Activated naive CD4-positive, alpha-beta T cell treated with anti-CD3 and anti-CD28 coated beads for 36 hours (primary cell): ENCODE measurements at places on chromosomes 3 and 15. TPM values are rescaled to one million over a fixed set of nuclear protein-coding genes. Genes with fewer than 3 reads are reported as not detected.

DNA sequence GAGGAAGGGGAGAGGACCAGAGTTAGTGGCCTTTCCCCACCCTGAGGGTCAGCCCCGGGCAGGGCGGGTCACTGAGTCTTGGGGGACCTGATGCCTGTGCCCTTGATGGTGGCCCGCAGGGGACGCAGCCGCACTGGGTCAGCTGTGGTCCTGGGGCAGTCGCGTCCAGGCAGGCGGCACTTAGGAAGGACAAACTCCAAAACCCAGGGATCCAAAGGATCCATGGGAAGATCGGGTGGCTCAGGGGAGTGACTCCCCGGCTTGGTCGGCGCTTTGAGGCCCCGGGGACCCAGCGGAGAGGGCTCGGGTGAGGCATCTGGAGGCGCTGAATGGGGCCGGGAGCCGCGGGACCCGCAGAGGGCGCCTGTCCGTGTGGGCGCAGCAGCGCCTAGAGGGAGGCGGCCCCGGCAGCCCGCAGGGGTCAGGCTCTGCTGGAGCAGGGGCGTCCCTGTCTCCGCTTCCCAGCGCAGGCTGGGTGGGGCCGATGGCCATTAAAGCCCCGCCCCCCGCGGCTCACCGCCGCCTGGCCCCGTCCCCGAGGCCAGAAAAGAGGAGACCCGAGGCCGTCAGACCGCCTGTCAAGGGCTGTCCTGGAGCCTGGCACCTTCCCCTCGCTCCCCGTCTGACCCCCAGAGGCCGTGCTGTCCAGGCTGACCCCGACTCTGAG lies 17.5 kb downstream of the CIDEC start:
- peaks cover 2% of the 10 kb centered on the region for H3K4me1 ChIP-seq
- H3K27ac ChIP-seq: no peak overlapping the region
- H3K36me3 ChIP-seq: no peaks in the 10 kb centered on the region
- no peak overlapping the region for H3K4me3 ChIP-seq
- peak; percentile 24 for DNase-seq

DISP2 gene
- total RNA-seq: 0.02 TPM

- no peaks in the 10 kb centered on the region for H3K36me3 ChIP-seq
- no peak for DNase-seq
- no peak overlapping the region for H3K4me3 ChIP-seq
- no peak overlapping the region for H3K27ac ChIP-seq
Measured at GRCh38 chr3:14796403-14797077, 22.2 kb upstream of the FGD5 start.

DNA sequence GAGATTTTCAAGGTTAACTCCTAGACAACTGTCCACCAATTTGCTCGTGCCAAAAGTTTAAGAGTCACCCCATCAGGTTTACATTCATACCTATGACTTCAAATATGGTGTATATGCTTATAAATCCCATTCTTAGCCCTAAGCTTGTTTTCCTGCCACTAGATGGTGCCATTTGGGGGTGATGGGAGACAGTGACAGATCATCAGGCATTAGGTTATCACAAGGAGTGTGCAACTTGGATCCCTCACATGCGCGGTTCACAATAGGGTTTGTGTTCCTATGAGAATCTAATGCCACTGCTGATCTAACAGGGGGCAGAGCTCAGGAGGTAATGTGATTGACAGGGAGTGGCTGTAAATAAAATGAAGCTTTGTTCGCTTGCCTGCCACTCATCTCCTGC lies 182.7 kb downstream of the CNTN6 start:
- no peak overlapping the region for H3K27ac ChIP-seq
- H3K36me3 ChIP-seq: no peaks in the 10 kb centered on the region
- no peak overlapping the region for H3K4me3 ChIP-seq
- DNase-seq: peak; percentile 6

GOLGA8S gene
- 0.05 TPM for total RNA-seq

CPNE9 gene
- not detected for total RNA-seq

DNA sequence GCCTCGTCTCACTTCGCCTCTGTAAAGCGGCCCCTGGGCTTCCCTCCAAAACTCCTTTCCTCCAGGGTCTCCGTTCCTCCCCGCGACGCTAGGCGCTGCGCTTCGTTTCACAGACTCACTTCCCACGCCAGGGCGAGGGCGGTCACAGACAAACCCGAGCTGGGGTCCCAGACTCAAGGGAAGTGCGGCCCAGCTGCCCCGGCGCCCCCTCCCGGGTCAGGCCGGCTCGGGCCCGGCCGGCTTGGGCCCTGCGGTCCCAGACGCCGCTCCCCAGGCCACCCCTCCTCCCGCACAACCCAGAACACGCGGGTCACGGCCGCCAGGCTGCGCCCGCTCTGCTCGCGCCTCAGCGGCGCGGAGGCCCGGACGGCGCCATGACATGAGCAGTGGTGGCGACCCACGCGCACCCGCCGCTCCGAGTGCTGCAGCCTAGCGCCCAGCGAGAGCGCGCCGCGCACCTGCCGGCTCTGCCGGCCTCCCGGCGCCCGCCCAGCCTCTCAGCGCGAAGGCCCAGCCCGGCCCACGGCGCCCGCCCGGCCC lies 547 bp downstream of the NUP210 start:
- peak; percentile 52 for DNase-seq
- H3K27me3 ChIP-seq: no peaks in the 10 kb centered on the region
- peak overlapping the region; percentile 92 for H3K4me3 ChIP-seq
- peak overlapping the region; percentile 93 for H3K27ac ChIP-seq
- peaks cover 70% of the 10 kb centered on the region for H3K4me1 ChIP-seq
- H3K36me3 ChIP-seq: peaks cover 38% of the 10 kb centered on the region

- H3K36me3 ChIP-seq: peaks cover 18% of the 10 kb centered on the region
- H3K4me1 ChIP-seq: peaks cover 23% of the 10 kb centered on the region
- no peaks in the 10 kb centered on the region for H3K27me3 ChIP-seq
- DNase-seq: peak; percentile 95
Measured at GRCh38 chr3:134212967-134213665, 37.5 kb downstream of the RYK start.

DNA sequence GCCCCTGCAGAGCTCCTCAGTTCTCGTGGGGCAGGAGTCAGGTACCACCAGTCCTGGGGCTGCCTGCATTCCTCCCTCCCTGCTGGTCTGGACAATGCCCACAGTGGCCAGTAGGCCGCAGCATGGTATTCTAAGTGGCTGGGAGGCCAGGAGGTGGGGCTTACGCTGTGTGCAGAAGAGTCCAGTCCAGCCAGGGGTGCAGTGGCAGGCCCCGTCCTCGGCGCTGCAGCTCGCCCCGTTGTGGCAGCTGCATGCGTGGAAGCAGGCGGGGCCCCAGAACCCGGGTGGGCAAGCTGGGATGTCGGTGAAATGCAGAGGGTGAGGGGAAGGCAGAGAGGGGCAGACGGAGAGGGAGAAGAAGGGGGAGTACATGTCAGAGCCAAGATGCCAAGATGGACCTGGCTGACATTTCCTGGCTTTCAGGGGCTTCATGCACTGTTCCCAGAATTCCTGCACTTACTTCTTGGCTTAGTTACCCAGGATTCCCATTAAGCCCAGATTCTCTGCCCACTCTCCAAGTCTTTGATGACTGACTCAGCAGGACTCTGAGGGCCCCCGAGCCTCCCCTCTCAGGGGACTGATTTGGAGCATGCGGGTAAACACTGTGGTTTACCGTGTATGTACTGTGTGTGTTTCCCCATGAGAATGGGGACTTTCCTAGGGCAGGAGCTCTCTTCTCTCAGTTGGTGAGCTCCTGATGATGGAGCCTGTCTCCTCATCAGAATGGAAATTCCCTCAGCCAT lies 47.5 kb downstream of the RAB11A start:
- H3K27me3 ChIP-seq: no peaks in the 10 kb centered on the region
- peak; percentile 81 for DNase-seq
- no peak overlapping the region for H3K4me3 ChIP-seq
- H3K27ac ChIP-seq: peak overlapping the region; percentile 54
- no peaks in the 10 kb centered on the region for H3K36me3 ChIP-seq
- peaks cover 30% of the 10 kb centered on the region for H3K4me1 ChIP-seq

NOX5 gene
- total RNA-seq: not detected

CNTN3 gene
- not detected for total RNA-seq

SAMMSON gene
- total RNA-seq: not detected

GRCh38 chr3:5874931-5875341 lies 687.4 kb downstream of the EDEM1 start:
- no peaks in the 10 kb centered on the region for H3K36me3 ChIP-seq
- no peaks in the 10 kb centered on the region for H3K27me3 ChIP-seq
- no peak overlapping the region for H3K4me3 ChIP-seq
- H3K27ac ChIP-seq: no peak overlapping the region
- no peaks in the 10 kb centered on the region for H3K4me1 ChIP-seq
- DNase-seq: no peak

GRCh38 chr15:94259863-94260262 lies 28.5 kb downstream of the MCTP2 start:
- no peaks in the 10 kb centered on the region for H3K27me3 ChIP-seq
- H3K27ac ChIP-seq: no peak overlapping the region
- H3K4me1 ChIP-seq: peaks cover 17% of the 10 kb centered on the region
- peaks cover 11% of the 10 kb centered on the region for H3K36me3 ChIP-seq
- no peak for DNase-seq

DNA sequence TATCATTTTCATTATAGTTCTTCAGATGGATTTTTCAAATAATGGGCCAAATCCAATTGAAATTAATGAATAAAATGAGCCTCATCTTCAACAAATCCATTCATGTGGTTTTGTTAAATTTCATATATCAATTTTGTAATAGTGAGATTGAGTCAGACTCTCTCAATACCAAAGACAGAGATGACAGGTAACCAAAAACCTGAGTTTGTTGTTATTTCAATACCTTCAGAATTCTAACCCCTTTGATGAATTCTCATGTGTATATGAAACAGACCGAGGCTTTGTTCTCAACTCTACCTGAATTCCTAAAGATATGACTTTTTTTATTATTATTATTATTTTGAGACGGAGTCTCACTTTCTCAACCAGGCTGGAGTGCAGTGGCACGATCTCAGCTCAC lies 92.8 kb downstream of the FOXP1 start:
- DNase-seq: no peak
- peaks cover 13% of the 10 kb centered on the region for H3K36me3 ChIP-seq
- H3K4me1 ChIP-seq: peaks cover 86% of the 10 kb centered on the region
- H3K4me3 ChIP-seq: no peak overlapping the region
- H3K27ac ChIP-seq: peak overlapping the region; percentile 88
- no peaks in the 10 kb centered on the region for H3K27me3 ChIP-seq

BMF gene
- 9.4 TPM for total RNA-seq

CCDC39 gene
- not detected for total RNA-seq

KBTBD13 gene
- not detected for total RNA-seq

- DNase-seq: no peak
- H3K27ac ChIP-seq: no peak overlapping the region
- no peaks in the 10 kb centered on the region for H3K36me3 ChIP-seq
- no peaks in the 10 kb centered on the region for H3K4me1 ChIP-seq
Measured at GRCh38 chr3:135325096-135325495, 530.0 kb downstream of the EPHB1 start.

- H3K27me3 ChIP-seq: no peaks in the 10 kb centered on the region
- no peaks in the 10 kb centered on the region for H3K4me1 ChIP-seq
- no peaks in the 10 kb centered on the region for H3K36me3 ChIP-seq
- no peak overlapping the region for H3K4me3 ChIP-seq
- no peak for DNase-seq
Measured at GRCh38 chr3:52068730-52069129, 12.4 kb upstream of the DUSP7 start.

CD200 gene
- total RNA-seq: 50.0 TPM

DNA sequence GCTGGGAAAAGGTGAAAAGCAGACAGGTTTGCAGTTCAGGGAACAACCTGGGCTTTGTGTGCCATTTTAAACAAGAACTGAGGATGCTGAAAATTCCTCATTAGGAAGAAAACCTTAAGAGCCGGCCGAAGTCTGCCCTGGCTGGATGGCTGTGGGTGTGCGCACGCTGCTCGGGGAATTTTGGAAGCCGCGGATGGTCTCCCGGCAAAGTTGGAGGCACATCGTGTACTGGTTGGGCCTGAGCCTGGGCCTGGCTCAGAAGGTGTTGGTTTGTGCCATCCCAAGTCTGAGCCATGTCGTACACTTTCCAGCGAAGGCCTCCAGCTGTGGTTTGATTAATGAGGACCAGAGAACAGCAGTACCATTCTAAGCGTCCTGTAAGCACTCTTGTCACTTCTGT lies 188.2 kb downstream of the ATP10A start:
- H3K27me3 ChIP-seq: peaks cover 15% of the 10 kb centered on the region
- peaks cover 8% of the 10 kb centered on the region for H3K36me3 ChIP-seq
- H3K4me1 ChIP-seq: peaks cover 5% of the 10 kb centered on the region

ZNF774 gene
- total RNA-seq: 0.84 TPM

DNA sequence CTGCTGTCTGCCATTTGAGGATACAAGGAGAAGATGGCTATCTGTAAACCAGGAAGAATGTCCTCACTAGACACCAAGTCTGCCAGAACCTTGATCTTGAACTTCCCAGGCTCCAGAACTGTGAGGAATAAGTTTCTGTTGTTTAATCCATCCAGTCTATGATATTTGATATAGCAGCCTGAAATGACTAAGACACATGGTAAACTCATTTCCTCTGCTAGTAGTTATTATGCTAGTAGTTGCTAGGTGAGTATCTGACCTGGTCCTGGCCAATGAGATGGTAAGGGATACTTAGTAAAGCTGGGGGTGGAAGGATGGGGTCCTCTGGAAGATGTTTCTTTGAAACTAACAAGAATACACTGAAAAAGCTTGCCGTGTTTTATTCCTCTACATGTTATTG lies 280.7 kb upstream of the ARHGEF26 start:
- no peak overlapping the region for H3K4me3 ChIP-seq
- no peak for DNase-seq
- peaks cover 11% of the 10 kb centered on the region for H3K27me3 ChIP-seq
- H3K36me3 ChIP-seq: no peaks in the 10 kb centered on the region

C3orf49 gene
- not detected for total RNA-seq
